ENCODE measurements at places on chromosomes 12 and 14.
A peak's percentile ranks its signal among the peaks of the same experiment; 100 is the strongest.

DNA sequence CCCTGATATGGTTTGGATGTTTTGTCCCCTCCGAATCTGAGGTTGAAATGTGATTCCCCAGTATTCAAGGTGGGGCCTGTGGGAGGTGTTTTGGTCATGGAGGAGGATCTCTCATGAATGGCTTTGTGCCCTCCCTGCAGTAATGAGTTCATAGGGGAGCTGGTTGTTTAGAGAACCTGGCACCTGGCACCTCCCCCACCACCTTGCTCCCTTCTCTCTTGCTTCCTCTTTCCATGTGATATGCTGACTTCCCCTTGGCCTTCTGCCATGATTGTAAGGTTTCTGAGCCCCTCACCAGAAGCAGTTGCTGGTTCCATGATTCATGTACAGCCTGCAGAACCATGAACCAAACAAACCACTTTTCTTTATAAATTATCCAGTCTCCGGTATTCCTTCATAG lies 32.6 kb downstream of the CD163L1 start:
- no peak for DNase-seq

GRCh38 chr12:133023566-133023965 lies 13.7 kb upstream of the ZNF84 start:
- no peak for DNase-seq

GRCh38 chr12:84973026-84973425 lies 60.4 kb upstream of the SLC6A15 start:
- DNase-seq: no peak

DNA sequence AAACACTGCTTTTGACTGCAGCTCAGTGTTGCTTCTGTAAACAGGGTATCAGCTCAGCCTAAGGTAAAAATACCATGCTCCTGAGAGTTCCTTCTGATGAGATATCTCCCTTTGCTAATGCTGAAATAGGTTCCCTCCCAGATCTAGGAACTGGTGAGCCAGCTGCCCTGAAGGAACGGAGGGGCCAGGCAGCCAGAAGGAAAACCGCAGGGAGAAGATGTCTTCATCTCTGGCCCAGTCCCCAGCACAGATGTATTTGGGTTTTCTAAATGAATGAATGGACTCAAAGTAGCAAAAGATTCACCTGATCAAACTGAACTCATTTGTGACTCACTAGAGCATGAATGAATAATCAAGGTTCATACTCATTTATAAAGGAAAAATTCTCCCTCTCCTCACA lies 247.8 kb downstream of the MSRB3 start:
- DNase-seq: no peak

GRCh38 chr12:1533602-1534304 lies 60.6 kb downstream of the FBXL14 start:
- DNase-seq: no peak

DNA sequence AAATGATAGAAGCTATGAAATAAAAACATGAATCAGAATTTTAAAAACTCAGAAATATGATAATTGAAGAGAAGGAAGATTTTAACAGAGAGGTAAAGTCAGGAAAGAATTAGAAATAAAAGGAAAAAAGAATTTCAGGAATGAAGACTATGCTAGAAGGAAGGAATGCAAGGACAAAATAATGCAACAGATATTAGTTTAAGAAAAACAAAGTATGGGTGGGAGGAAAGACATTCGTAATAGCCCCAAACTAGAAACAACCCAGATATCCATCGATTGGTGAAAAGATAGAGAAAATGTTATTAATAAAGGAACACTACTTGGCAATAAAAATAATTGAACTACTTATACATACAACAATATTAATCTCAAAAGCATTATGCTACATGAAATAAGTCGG lies 129.6 kb downstream of the AKAP6 start:
- DNase-seq: no peak

DNA sequence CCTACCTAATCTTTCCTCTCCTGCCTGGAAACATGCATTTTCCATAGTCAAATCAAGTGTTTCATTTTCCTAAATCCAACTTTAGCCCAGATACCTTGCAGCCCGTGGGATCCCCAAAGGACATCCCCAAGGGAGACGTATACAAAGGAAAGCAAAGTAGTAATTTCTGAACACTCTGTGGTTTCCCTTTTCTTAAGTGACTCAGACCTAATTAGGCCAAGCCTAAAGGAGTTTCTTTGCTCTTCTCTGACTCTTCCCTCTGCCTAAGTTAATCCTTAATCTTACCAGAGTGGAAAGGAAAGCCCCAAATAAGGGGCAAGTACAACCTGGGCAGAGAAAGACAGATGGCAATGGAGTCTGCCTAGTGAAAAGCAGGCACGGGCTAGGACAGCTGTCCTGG lies 250.3 kb downstream of the SPTSSA start:
- no peak for DNase-seq

DNA sequence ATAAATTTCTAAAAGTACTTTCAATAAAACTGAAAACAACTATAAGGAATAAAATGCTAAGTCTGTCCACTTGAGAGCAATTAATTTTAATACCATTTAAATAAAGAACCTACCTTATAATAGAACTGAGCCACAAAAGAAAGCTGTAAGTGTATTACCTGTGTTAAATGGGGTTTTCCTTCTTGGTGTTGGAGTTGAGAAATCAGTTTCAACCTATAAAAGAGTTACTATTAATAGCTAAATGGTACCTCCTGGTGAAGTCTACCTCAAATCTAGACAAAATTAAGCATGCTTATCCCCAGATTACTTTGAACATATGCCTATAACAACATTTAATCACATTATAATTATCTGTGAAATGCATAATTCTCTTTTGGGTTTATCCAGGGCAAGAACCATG lies 48.8 kb downstream of the MIS18BP1 start:
- DNase-seq: no peak

DNA sequence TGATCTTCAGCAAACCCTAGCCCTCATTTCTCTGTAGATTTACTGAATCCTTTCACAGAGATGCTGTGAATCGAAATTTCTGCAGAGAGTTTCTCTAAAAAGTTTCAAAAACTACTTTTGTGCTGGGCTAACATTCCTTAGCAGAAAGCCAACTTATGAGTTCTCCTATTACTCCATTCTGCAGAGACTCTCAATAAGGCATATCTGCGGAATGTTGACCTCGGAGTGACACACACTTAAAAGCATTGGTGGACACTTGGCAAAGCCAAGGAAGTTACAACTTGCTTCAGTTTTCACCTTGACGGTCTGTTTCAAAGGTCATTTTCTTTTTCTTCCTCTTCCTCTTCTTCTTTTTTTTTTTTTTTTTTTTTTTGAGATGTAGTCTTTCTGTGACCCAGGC lies 75.8 kb downstream of the WIF1 start:
- DNase-seq: no peak

DNA sequence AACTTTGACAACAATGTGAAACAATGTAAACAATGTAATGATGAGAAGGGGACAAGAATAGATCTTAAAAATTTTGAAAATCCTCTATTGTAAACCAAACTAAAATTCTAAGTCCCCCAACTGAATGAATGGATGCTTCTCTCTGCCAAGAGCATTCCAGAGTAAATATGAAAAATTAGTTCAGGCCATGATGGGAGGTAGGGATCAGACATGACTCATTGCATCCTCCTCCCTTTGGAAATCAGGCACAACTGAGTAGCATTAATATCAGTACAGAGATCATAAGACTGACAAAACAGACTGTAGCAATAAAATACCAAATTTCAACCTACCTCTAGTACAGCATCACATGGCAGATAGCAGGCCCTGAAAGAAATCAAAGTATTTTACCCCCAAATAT lies 559.9 kb downstream of the C12orf50 start:
- no peak for DNase-seq

DNA sequence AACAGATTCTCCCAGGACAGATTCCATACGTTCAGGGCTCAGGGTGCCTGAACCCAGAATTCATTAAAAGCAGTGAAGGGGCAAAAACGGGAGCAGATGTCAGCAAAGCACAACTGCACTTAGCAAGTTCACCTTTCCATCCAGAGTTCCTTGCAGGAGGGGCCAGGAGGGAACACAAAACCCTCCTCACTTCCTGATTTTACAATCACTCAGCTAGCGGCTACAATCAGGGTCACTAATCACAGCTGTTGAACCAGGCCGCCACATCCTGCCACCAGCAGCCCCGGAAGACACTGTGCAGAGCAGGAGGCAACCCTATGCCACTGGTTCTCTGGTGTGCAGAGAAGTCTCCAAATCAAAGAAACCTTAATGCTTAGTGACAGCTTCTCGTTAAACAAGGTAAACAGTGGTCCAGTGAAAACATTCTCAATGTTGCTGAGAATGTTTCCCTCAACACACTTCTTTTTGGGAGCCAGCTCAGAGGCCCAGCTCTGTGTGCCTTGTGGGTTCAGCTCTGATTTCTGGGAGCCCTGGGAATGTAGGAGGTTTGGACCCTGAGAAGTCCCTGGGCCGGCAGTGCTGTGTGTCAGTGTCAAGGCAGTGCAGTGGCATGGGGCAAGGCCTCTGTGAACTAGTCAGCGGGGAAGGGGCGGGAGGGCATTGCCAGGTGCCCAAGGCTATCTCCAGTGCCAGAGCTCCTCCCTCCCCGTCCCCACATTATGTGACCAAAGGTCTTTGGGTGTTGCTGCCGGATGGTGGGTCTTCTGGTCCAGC lies 54.5 kb downstream of the VCPKMT start:
- peak; percentile 76 for DNase-seq

DNA sequence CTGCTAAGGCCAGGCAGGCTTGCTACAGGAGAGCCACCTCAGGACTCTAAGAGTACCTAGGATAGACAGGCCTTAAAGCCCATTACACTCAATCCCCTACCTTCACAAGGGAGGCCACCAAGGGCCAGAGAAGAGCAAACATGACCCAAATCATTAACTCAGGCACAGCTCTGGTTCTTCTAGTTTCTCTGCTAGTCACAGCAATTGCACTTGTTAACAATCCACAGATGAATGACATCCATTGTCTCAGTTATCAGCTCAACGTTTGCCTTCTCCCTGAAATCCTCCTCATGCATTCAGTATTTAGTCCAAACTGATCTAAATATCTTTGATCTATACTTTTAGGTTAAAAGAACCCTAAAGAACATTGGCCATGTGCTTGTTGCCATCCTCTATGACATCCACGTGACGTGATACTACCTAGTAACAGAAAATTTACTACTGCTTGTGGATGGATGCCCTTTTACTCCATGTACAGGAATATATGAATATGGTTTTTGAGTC lies 164.5 kb downstream of the STXBP6 start:
- no peak for DNase-seq

DNA sequence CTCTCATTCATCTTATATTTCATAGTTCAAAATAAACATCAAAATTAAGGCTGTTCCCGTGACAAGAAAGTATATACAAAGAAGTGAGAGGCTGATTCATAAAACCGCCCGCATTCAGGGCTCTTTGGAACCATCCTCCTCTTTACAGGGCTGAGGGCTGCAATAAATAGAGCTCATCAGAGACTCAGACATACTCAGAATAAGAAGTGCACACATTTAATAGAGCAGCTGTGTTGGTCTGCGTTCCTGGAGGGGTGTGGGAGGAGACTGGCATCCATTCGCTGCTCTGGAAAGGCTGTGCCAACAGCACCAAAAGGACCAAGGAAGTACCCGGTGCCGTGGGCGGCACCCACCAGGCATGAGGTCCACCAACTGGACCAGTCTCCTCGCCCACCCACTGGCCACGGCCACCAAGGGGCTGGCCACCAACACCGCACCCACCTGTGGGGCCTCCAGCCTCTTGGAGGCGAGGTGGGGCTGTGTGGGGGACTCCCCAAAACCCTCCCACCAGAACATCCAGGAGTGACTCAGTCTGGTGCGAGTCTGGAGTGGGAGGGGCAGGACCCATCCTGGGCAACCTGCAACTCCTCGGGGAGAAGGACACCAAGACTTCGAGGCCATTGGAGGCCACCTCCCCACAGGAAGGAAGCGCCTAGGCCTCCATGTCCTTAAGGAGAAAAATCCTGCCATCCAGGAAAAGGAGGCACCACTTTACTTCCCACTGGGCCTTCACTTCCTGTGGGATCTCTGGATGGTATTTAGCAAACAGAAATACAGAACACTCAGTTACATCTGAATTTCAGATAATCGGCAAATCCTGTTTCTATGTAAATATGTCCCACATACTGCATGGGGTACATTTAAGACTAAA lies 32.7 kb downstream of the VCPKMT start:
- DNase-seq: peak; percentile 50

DNA sequence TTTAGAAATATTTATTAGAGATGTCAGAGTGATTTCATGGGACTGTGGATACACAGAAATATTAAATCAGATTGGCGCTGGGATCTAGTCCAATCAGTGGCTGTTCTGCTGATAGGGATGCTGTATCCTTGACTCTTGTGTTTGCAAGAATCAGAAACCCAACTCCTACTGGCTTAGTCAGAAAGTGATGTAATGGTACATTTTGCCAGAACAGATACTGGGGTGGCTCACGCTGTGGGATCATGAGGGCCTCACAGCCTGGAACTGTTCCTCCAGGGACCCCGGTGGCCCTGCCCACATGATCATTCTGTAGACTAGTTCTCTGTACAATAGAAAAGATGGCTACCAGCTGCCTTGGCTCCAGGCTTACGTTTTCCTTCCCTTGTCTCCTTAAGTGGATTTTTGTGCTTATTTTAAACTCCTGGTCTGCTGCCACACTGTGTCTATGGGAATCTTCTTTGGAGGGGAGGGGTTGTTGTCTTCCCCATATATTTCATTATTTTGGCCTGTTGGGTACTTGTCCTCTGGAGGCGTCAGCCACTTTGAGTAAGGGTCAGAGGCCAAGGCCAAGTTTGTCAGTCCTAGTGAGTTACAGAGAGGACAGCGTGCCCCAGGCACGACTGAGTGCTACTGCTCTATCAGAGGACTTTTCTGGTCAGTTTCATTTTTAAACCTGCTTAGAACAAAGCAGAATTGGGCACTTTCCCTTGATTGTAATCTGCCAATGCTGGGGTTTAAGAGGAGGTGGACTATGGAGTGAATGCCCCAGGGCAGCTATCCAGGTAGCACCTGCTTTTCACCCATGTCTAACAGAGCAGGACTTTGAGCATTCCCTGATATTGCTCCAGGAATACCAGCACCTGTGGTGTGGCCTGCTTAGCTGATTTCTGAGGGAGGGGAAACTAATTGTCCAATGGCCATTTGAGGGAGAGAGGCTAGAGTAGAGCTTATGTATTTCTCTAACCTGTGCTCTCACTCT lies 164.3 kb downstream of the SLC5A8 start:
- no peak for DNase-seq

- no peak for DNase-seq
Observed at GRCh38 chr12:83102499-83102898, 415.8 kb downstream of the TMTC2 start.

DNA sequence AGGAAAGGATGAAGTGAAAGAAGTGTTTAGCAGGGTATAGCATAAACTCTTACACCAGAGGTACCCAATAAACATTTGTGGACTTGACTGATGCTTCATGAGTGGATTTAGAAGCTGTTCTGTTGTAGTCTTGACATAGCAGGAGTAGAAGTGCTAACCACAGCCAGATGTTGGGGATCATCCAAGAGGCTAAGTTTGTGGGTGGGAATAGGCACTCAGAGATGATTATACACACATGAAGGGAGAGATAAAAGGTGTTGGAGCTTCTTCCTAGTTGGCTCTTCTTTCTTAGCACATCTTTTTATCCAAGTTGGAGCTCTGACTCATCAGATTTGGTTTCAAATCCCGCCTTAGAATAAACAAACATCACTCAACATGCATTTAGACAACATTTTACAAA lies 166.7 kb upstream of the E2F7 start:
- no peak for DNase-seq

Measured in naive thymus-derived CD8-positive, alpha-beta T cell (primary cell).